ENCODE measurements at places on chromosomes 2 and 18.
A peak's percentile ranks its signal among the peaks of the same experiment; 100 is the strongest.

GRCh38 chr2:54723996-54724559 lies 616 bp downstream of the EML6 start:
- DNase-seq = no peak

GRCh38 chr2:53347269-53347668 lies 420.3 kb upstream of the CHAC2 start:
- no peak for DNase-seq

GRCh38 chr2:238938401-238939055 lies 90.6 kb downstream of the TWIST2 start:
- no peak for DNase-seq

DNA sequence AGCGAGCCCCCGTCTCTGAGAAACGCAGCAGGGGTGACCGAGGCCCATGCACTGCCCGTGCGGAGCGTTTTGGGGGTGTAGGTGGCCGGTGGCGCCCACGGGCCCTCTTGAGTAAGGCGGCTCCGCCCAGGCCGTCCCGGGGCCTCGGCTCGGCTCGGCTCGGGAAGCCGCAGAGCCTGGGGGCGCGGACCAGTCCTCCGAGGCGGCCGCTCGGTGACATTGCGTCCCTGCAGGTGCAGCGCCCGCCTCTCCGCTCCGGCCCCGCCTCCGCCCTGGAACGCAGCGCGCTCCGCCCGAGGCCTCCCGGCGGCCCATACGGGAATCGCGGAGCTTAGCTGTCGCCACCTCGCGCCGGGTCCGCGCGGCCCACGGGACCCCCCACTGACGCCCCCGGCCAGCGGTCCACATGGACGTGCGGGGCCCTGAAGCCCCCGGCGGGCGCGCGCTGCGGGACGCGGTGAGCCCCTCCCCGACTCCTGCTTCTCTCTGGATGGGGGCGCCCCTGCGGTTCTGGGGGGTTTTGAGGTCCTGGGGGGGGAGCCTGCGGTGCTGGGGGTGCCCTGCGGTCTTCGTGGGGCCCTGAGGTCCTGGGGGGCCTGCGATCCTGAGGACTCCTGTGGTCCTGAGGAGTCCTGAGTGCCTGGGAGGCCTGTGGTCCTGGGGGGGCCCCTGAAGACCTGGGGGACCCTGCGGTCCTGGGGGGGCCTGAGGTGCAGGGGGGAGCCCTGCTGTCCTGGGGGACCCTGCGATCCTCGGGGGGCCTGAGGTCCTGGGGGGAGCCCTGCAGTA lies at the start of gene HSBP1L1:
Gene HSBP1L1, plus strand, starts transcription at position 314 of the 789 bp plus-strand sequence. Its CDS starts 93 bp downstream, at position 407.
- DNase-seq = no peak

DNA sequence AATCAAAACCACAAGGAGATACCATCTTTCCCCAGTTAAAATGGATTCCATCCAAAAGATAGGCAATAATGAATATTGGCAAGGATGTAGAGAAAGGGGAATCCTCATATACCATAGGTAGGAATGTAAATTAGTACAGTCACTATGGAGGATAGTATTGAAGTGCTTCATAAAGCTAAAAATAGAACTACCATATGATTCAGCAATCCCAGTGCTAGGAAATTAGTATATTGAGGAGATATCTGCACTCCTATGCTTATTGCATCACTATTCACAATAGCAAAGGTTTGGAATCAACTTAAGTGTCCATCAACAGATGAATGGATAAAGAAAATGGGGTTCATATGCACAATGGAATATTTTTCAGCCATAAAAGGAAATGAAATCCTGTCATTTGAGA lies 251.2 kb downstream of the ZNF804A start:
- DNase-seq = no peak

DNA sequence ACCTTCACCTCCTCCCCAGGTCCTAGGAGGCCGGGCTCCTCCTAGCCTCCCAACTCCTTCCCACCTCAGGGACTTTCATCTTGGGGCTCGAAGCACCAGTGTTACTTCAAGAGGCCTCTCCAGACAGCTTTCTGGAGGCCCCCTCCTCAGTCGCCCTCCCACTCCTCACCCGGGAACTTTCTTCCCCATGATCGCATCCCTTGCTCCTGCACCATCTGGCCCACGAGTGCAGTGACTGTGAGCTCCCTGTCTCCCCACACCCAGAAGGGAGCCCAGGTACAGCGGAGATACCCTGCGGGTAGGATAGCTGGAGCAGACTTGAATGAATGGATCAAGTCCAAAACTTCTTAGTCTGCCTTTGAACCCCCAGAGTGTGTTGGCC lies 6.1 kb downstream of the ERFE start:
- no peak for DNase-seq

DNA sequence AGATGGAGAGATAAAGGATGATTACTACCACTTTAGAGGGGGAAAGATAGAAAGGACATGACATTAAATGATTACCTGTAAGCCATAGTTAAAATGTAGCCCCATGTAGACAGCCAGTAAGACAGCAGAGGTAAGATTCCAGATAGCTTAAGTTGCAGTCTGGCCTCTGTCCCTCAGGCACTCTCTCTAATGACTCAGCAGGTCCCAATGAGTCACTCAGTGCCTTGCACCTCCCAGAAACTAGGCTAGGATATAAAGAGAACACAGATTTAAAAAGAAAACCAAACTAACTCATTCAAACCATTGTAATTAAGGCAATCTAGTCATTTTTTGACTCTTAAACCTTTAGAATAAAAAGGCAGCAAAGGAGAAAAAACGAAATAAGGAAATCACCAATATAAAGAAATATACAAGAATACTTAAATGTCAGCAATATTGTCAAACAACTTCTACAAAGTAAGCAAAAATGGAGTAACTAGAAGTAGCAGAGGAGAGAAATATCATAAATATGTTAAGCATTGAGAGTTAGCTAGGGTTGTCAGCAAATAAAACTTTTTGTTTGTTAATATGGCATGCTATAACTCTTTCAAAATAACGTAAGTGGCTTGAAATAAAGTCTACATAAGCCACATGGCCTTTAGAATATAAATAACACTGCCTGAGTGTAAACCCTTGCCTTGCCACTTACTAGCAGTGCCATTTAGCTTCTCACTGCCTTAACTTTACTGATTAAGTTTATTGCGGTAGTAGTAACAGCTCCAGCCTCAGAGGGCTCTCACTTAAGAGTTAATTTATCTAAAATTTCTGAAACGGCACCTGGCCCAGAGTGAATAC lies 48.5 kb downstream of the SOCS6 start:
- DNase-seq = no peak

GRCh38 chr2:198127627-198128026 lies 323.2 kb downstream of the PLCL1 start:
- DNase-seq = peak; percentile 12

GRCh38 chr2:71156573-71156972 lies 26.1 kb downstream of the MPHOSPH10 start:
- DNase-seq = no peak

- no peak for DNase-seq
Measured at GRCh38 chr2:232028631-232029030, 67.1 kb downstream of the DIS3L2 start.

- no peak for DNase-seq
Measured at GRCh38 chr2:212914392-212914791, 237.0 kb downstream of the IKZF2 start.

- no peak for DNase-seq
Measured at GRCh38 chr2:144161061-144161460, 358.9 kb downstream of the ZEB2 start.

- no peak for DNase-seq
Measured at GRCh38 chr2:147512206-147512605, 332.6 kb upstream of the ACVR2A start.

GRCh38 chr2:10042301-10043161 lies 819 bp upstream of the KLF11 start:
- no peak for DNase-seq

All from stimulated activated CD4-positive, alpha-beta T cell treated with anti-CD3 and anti-CD28 coated beads, TNF-alpha, amount 100 ng/mL, for 48 hours (primary cell).